NCI-H2171 treated with DMSO at 0.1 percent for 48 hours (cell line): ENCODE measurements at places on chromosomes 1 and 21.

DNA sequence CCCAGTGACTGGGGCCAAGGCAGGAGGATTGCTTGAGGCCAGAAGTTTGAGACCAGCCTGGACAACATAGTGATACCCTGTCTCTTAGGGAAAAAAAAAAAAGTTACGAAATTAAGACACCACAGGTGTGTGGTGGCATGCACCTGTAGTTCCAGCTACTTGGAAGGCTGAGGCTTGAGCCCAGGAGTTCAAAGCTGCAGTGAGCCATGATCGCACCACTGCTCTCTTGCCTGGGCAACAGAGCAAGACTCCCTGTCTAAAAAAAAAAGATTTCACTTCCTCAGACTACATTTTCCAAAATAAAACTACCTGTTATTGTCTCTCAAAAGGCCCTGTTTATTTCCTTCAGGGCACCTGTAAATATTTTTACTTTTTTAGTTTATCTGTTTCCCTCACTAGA is 4.7 kb upstream of the STK40 start:
- DNase-seq = no peak

- DNase-seq = peak; percentile 54
Observed at GRCh38 chr1:115088871-115089419, 358 bp downstream of the TSPAN2 start.

- DNase-seq = peak; percentile 82
Observed at GRCh38 chr1:109241841-109242345, 7.4 kb upstream of the CELSR2 start.

DNA sequence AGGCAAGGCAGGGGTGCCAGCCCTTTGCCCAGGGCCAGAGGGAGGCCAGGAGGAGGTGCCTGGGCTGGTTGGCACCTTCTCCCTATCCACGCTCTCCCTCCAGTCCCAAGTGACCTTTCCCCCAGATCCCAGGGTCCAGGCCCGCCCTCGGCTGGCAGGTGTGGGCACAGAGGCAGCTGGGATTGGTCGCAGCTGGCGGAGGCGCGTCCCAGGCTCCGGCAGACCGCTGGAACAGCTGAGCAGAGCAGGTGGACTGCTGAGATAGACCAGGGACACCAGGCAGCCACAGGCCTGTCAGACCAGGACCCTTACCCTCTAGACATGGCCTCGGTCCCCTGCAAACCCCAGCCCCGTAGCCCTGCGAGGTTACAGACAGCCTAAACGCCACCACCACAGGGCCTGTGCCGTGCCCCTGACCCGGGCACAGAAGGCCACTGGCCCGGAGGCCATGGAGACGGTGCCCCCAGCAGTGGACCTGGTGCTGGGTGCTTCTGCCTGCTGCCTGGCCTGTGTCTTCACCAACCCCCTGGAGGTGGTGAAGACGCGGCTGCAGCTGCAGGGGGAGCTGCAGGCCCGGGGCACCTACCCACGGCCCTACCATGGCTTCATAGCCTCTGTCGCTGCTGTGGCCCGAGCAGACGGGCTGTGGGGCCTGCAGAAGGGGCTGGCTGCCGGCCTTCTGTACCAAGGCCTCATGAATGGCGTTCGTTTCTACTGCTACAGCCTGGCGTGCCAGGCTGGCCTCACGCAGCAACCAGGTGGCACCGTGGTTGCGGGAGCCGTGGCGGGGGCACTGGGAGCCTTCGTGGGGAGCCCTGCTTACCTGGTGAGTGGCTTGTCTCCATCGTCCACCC is at the start of gene SLC25A34:
Gene SLC25A34, plus strand, starts transcription at position 221 of the 854 bp plus-strand sequence. Its CDS starts 228 bp downstream, at position 449.
- DNase-seq = peak; percentile 70

DNA sequence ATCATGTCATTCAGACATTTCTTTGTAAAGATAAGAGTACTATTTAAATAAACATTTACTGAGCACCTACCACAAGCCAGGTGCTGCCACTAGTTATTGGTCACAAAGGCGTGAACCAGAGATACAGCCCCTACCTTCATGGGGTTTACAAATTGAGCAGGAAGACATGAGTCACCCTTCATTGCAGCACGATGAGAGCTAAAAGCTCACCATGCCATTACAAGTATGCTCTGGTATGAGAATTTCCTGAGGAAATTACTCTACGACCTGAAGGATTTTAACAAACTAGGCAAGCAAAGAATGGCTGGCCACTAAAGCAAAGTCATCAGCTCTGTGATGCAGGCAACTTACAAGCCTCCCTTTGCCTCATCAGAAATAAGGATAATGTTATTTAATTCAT is 346.8 kb downstream of the BRINP2 start:
- no peak for DNase-seq

DNA sequence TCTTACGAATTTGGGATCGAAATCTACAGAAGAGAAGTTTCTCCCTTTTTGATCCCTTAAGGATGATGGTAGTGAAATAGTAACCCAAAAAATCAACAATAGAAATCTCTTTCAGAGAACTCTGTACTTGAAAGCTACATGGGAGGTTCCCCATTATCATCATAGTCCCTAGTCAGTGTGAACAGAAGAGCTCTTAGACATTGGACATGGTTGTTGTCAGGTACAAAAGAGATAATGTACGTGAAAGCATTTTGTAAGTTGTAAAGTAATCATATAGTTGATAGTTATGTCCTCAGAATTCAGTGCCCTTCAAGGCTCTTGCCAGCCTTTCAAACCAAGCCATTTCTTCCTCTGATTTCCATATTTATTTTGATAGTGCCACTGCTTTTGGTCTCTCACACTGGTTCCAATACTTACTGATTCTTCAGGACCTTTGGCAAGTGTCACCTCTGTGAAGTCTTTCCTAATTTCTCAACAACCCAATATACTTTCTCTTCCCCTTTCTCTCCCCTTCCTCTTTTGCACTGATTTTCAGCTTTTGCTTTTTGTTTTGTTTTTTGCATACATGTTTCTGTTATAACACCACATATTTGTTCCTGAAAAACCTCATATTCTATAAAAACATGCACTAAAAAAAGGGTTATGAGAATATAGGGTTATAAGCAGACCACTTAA is 22.4 kb downstream of the VPS45 start:
- DNase-seq = no peak

- no peak for DNase-seq
Observed at GRCh38 chr1:196091397-196092135, 516.7 kb downstream of the KCNT2 start.

GRCh38 chr1:95467036-95467435 is 233.0 kb downstream of the RWDD3 start:
- no peak for DNase-seq

DNA sequence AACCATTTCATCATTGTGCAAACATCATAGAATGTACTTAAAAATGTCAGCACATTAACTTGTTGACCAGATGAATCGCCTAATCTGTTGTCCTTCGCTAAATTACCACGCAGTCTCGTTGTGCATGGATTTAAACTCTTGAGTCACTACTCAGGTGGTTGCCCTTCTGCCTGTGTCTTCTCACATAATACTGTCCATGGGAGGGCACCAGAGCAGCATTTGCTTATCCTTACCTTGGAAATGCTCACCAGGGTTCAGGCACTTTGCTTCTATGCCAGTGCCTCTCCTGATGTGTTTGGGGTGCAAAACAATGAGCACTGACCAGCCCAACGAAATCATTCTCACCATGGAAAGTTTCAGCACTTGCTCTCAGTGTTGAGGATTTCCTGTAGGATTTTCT is 559.9 kb downstream of the RWDD3 start:
- no peak for DNase-seq

DNA sequence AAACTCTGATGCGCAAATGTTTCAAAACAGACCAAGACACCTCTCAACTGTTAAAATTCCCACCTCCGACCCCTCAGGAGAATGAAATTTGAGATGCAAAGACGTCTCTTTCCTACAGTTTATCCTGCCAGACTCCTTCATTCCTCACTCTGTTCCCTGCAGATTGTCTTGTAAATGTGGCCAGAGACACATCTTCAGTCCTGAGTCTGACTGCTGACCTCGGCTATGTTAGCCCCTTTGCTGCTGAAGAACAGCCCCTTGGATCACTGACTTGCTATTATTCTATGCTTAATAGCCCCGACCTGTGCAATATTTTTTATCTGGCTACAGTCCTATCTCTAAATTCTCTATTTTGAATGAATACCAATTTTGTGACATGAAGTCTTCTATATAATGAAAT is 16.6 kb upstream of the ESRRG start:
- DNase-seq = no peak

DNA sequence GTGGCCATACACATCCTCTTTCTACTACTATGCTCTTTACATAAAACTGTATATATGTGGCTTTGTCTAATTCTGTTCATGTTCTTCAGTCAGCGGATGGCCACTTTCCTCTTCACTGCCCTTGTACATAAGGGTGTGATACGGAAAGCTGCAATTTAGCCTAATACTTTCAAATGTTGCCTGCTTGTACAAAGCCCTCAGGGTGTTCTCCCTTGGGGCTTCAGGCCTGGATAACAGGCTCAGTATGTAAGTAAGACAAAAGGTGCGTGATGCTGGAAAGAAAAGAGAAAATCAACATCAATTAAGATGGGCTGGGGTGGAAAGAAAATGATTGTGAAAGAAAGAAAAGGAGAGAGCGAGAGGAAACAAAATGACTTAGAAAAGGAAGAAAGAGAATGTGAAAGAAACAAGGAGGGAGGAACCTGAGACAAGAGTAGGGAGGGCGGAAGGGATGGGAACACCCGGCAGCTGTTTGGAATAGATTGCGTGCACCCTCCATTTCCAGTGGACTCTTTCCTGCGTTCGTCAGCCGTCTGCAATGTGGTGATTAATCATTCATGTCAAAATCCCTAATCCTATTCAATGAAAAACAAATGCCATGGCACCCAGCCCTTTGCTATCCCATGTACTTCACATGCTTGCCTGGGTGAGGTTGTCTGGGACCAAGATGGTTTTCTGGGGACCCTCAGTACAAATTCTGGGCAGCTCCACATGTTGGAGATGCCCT is 553.6 kb downstream of the NUF2 start:
- no peak for DNase-seq

GRCh38 chr1:233299450-233299849 is 3.9 kb upstream of the PCNX2 start:
- no peak for DNase-seq

- no peak for DNase-seq
Observed at GRCh38 chr1:234758851-234759250, 148.9 kb upstream of the IRF2BP2 start.

GRCh38 chr1:36576118-36576517 is 93.4 kb upstream of the CSF3R start:
- DNase-seq = peak; percentile 87

GRCh38 chr21:29436143-29436542 is 137.4 kb downstream of the BACH1 start:
- DNase-seq = no peak

GRCh38 chr1:42731585-42731984 is 8.5 kb downstream of the CLDN19 start:
- DNase-seq = no peak

- no peak for DNase-seq
Observed at GRCh38 chr1:153342178-153342577, 6.5 kb downstream of the PGLYRP4 start.

- DNase-seq = no peak
Observed at GRCh38 chr1:91809317-91809716, 76.6 kb downstream of the TGFBR3 start.

- no peak for DNase-seq
Observed at GRCh38 chr1:40984531-40984930, 5.0 kb downstream of the CTPS1 start.
